ENCODE measurements at places on chromosomes 12 and 14.

DNA sequence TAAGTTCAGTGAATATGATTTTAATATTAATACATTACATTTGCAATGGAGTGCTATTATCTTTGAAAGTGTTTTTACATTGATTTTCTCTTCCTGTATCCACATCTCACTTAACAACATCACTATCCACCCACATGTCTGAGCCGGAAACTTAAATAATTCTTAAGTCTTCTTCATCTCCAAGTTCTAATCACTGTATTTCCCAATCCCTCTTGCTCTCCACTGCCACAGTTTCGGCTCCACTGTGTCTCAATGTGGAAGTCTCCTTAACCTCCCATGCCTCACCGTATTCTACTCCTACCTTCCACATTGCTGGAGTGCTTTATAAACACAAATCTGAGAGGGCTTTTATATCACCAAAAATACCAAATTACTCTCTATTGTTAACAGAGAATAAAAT lies 25.3 kb downstream of the RTN1 start:
- no peak for DNase-seq

DNA sequence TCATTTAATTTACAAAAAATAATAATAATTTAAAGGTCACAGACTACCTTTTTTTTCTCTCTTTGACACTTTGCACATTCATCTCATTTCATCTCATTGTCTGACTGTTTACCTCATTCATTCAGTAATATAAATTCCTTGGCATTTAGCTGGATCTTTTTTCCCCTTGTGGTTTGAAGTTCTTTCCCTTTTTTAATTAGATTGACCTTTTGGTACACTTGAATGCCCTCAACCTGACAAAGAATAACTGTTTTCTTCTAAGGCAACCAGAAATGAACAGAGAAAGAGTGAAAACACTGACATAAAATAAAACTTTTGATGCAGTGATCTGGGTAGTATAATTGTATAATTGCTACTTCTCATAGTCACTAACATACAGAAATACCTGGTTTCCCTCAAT lies 774.9 kb upstream of the NOVA1 start:
- no peak for DNase-seq

- no peak for DNase-seq
These were observed 1.7 kb upstream of the HOXC9 start for GRCh38 chr12:53998110-53998899.

- DNase-seq = no peak
These were observed 860 bp downstream of the NDRG2 start for GRCh38 chr14:21023817-21024584.

DNA sequence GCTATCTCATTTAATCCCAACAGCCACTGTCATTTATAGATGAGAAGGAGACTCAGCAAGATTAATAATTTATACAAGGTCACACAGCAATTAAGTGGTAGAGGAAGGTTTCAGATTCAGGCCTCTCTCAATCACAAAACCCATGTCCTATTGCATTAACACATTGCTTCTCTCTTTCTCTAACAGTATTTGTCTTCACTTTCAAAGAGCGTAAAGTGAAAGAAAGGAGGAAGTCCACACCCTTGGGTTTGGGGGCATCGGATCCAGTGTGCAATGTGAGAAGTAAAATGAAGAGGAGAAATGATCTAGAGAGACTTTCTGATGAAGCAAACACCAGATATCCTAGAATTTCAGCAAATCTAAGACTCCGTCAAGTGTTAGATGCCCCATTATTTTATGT lies 7.0 kb upstream of the VRK1 start:
- no peak for DNase-seq

GRCh38 chr12:96445691-96446583 lies 43.4 kb upstream of the CFAP54 start:
- DNase-seq = peak; percentile 94

DNA sequence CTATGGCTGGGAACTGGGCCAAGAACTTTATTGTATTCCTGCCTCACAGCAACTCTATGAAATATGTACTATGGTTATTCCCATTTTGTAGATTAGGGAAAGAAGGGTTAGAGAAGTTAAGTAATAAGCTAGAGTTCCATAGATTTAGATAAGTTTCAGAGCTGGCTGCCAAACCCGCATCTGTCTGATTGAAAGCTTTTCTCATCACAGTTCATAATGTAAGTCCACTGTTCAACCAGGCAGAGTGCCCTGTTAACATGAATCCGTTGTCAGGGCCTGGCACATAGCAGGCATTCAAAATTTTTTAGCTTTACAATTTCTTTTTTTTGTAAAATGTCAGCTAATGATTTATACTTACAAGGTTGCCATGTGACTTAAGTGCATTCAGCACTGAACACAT lies 467.3 kb downstream of the NRXN3 start:
- DNase-seq = no peak

DNA sequence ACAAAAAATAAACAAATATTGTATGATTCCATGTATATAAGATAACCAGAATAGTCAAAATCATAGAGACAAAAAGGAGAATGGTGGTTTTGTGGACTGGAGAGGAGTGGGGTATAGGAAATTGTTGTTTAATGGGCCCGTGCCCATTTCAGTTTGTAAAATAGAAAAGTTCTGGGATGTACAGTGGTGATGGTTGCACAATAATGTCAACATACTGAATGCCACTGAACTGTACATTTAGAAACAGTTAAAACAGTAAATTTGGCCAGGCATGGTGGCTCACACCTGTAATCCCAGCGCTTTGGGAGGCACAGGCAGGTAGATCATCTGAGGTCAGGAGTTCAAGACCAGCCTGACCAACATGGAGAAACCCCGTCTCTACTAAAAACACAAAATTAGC lies 40.1 kb downstream of the NUMB start:
- DNase-seq = no peak

GRCh38 chr12:20486233-20486632 lies 117.9 kb downstream of the PDE3A start:
- DNase-seq = no peak

- peak; percentile 36 for DNase-seq
These were observed 31.3 kb upstream of the LALBA start for GRCh38 chr12:48601013-48601756.

- peak; percentile 67 for DNase-seq
These were observed 71.1 kb downstream of the PELI2 start for GRCh38 chr14:56189307-56189706.

GRCh38 chr12:50765095-50765911 lies 1.4 kb downstream of the ATF1 start:
- DNase-seq = peak; percentile 76

- no peak for DNase-seq
These were observed 17.2 kb downstream of the KLC1 start for GRCh38 chr14:103646189-103646588.

DNA sequence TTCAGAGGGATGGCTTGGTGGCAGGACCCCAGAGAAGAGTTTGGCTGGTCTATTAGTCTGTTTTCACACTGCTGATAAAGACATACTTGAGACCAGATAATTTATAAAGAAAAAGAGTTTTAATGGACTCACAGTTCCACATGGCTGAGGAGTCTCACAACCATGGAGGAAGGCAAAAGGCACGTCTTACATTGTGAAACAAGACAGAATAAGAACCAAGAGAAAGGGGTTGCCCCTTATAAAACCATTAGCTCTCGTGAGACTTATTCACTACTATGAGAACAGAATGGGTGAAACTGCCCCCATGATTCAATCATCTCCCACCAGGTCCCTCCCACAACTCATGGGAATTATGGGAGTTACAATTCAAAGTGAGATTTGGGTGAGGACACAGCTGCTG lies 78.5 kb upstream of the SSTR1 start:
- no peak for DNase-seq

GRCh38 chr14:102645746-102646440 lies 53.4 kb downstream of the RCOR1 start:
- DNase-seq = no peak

All from mesenchymal stem cell (in vitro differentiated cells and primary cell).